Stimulated activated CD4-positive, alpha-beta T cell treated with anti-CD3 and anti-CD28 coated beads, Interleukin-1b, Interleukin-23, amount 100 ng/mL, for 1 hour (primary cell): ENCODE measurements at places on chromosomes 6 and 20.

DNA sequence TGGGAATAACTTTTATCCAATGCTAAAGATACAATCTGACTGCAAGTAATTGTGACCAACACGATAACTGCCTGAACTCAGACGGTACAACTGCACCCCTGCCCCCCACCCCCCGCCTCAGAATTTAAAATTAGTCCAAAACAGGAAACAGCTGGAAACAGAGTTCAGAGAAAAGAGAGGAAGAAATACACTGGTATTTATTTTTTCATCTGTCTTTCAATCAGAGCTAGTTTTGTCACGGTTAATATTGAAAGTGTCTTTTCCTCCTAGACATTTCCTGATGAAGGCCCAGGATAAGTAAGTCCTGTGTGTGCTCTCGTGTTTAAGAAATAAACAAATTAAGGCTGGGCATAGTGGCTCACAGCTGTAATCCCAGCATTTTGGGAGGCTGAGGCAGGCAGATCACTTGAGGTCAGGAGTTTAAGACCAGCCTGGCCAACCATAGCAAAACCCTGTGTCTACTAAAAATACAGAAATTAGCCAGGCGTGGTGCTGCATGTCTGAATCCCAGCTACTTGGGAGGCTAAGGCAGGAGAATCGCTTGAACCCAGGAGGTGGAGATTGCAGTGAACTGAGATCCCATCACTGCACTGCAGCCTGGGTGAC, 21.5 kb downstream of the ACSS1 start:
- DNase-seq: no peak

- DNase-seq: no peak
Measured at GRCh38 chr6:81821449-81821848, 69.0 kb upstream of the TENT5A start.

DNA sequence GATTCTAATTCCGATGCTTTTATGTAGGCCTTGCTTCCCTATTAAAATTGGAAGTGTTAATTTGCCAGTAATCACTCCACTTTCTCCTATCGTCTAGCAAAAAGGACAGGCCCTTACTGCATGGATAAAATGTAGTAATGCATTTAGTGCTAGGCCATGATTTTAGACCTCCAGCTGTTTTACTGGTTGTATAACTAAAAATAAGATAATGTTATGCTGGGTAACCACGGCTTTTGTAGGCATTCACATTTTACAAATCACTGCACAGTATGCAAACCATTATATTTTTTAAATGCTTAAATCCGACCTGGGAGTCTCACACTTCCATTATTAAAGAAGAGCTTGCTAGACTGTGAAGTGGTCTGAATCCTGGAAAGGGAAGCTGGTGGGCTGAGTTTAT, 179.5 kb downstream of the TFAP2A start:
- DNase-seq: no peak

GRCh38 chr20:59400708-59401107, 100.3 kb downstream of the EDN3 start:
- no peak for DNase-seq

- no peak for DNase-seq
Measured at GRCh38 chr20:54347166-54347833, 128.1 kb upstream of the DOK5 start.

- no peak for DNase-seq
Measured at GRCh38 chr20:50313827-50314677, 123.4 kb downstream of the CEBPB start.

- no peak for DNase-seq
Measured at GRCh38 chr20:44894959-44895358, 9.5 kb downstream of the YWHAB start.

DNA sequence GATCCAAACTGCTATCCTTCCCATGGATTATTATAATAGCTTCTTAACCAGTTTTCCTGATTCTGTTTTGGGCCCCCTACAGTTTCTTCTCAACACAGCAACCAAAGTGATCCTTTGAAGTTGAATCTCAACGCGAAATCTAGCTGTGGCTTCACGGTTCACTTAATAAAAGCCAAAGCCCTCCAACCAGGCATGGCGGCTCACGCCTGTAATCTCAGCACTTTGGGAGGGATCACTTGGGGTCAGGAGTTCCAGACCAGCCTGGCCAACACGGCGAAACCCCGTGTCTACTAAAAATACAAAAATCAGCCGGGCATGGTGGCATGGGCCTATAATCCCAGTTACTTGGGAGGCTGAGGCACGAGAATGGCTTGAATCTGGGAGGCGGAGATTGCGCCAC, 3.3 kb downstream of the RMND1 start:
- no peak for DNase-seq

DNA sequence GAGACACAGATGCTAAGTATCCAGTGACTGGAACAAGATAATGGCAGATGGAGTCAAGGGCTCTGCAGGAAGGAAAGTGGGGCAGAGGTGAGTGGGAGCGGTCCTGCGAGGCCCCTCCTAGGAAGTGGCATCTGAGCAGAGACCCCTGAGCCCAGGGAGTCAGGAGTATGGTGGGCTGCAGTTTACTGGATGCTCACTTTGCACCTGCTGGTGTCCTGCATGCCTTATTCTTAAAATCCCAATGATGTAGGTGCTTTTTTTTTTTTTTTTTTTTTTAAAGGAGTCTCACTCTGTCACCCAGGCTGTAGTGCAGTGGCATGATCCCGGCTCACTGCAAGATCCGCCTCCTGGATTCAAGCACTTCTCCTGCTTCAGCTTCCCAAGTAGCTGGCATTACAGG, 5.6 kb downstream of the CEBPB start:
- DNase-seq: no peak

- DNase-seq: no peak
Measured at GRCh38 chr20:36932476-36933426, 18.8 kb downstream of the SAMHD1 start.

DNA sequence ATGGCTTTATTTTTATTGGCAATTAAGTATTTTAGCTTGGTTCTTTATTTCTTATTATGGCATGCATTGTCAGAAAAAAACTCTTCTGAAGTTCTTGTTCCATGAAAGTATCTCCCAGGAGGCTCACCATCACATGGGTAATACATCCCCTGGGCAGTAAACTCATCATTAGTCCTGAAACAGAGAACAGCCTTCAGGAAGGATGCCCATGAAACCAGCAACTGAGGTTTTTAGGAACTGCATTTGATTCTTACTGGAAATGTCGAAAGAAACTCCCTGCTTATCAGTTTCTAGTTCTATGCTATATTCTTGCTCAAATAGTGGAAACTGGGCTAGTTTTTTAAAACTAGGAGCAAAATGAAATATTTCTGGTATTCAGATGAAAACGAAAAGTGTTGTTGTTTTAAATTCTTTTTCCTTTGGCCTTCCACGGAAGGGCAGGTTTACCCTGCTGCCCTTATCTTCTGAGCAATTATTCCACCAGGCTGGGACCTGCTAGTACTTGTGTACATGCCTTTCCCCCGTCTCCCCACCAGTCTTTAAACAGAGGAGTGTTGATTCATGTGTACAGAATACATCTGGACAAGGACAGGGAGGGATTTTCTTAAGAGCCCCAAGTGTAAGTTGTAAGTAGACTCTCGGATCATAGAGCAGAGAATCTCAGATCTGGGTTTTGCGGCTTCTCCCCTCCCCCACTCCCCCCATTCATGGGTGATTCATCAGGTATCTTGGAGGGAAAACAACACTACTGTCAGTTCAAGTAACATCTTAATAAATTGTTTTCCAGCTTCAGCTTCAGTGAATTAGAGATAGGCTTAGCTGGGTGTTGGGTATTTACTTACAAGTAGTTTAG, 81.5 kb downstream of the RTN4IP1 start:
- DNase-seq: no peak

DNA sequence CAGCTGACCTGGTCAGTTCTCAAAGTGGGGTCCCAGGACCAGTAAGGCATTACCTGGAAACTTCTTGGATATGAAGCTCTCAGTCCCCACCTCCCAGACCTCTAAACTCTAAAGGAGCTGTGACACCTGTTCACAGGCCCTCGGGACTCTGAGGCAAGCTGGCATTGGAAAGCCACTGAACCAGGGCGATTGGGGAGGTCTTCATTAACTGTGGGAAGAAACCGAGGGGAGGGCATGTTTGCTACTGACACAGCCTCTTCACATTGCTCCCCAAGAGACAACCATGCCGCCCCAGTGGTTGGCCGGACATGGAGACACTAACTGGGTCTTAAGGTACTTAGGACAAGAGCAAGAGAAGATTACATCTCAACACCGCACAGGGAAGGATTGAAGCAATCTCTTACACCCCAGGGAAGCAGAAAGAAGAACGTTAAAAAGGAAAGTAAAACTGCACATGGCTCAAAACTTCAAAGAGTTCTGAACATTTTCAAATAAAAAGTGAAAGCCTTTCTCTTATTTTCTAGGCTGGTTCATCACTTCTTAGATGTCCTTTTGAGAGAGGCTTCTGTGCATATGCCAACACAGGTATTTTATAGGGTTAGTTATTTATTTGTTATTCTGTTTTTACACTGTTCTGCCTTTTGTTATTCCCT, 210.0 kb upstream of the CST7 start:
- DNase-seq: no peak

DNA sequence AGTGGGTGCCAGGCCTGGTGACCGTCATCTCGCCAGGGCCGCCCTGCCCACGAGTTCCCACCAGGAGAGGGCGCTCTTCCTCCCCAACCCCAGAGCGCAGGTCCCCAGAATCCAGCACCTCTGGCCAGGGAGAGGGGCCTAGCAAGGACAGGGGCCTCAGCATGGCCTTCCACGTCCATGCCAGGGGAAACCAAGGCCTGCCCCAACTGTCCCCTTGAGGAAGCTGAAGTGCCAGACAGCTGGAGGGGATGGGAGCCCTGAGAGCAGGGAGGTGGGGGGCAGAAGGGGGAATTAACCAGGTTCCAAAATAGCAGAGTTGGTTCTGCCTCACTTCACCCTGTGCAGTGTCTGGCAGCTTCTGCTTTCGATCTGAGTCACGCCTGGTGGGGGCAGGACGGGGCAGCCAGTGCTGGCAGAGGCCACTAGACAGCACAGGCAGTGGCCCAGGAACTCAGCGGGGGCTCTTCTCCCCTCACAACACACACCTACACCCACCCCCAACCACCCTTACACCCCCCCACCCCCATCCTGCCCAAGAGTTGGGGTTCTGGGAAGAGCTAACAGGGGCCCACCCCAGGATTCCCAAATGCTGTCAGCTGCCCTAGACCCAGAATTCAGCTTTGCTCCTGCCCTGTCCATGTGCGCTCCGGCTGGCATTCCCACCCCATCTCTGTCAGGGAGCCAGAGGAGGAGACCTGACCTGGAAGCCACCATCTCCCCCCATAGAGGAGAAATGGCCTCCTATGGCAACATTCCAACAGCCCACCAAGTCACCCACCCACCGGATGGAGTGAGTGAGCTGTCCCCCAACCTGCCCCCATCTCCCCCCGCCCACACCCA, 29.2 kb downstream of the TFEB start:
- no peak for DNase-seq

GRCh38 chr6:146598772-146599405, at the start of gene ADGB:
Gene ADGB, plus strand, starts transcription at chr6:146598972. Its CDS starts 69 bp downstream, at chr6:146599041.
- no peak for DNase-seq

GRCh38 chr6:52522151-52522626, 54.7 kb downstream of the TRAM2 start:
- no peak for DNase-seq

- no peak for DNase-seq
Measured at GRCh38 chr6:132286298-132287019, 114.8 kb downstream of the MOXD1 start.

GRCh38 chr6:42774201-42774600, 7.7 kb upstream of the BICRAL start:
- no peak for DNase-seq
